Fibroblast of villous mesenchyme (primary cell): ENCODE measurements at places on chromosomes 1 and 21. TPM values are rescaled to one million over a fixed set of nuclear protein-coding genes. Genes with fewer than 3 reads are reported as not detected.

The SNRNP40 gene
- 85.7 and 114 TPM in 2 replicates for total RNA-seq

The TEX35 gene
- under 0.01 TPM in 1 of 2 replicates, not detected in the other for total RNA-seq

The LCE1D gene
- not detected in 2 replicates for total RNA-seq

The BCL2L15 gene
- total RNA-seq: under 0.01 and 0.32 TPM in 2 replicates

The DCAF8 gene
- total RNA-seq: 68.6 and 75.1 TPM in 2 replicates

The KCNA2 gene
- total RNA-seq: under 0.01 TPM in 1 of 2 replicates, not detected in the other

The AGMAT gene
- total RNA-seq: 2.3 and 2.6 TPM in 2 replicates

The CAMK2N1 gene
- total RNA-seq: 8.4 and 9.5 TPM in 2 replicates

The PRDX1 gene
- total RNA-seq: 361 and 523 TPM in 2 replicates

DNA sequence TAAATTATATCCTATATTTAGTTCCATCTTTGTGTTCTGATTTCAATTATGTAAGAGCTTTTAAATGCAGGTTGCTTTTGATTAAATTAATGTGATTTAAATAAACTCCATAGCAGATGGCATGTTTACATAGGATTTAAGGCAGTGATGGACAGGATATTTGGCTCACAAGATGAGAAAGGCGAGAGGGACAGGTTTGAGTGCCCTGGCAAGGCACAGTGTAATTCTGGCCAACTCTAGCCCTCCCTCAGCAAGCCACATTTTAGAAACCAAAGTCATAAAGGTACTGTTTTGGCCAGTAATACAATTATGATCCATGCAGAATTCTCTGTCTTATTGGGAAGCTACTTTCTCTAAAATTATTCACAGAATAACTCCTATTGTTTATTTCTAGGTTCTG lies 50.6 kb upstream of the C1orf146 start:
- DNase-seq: no peak

DNA sequence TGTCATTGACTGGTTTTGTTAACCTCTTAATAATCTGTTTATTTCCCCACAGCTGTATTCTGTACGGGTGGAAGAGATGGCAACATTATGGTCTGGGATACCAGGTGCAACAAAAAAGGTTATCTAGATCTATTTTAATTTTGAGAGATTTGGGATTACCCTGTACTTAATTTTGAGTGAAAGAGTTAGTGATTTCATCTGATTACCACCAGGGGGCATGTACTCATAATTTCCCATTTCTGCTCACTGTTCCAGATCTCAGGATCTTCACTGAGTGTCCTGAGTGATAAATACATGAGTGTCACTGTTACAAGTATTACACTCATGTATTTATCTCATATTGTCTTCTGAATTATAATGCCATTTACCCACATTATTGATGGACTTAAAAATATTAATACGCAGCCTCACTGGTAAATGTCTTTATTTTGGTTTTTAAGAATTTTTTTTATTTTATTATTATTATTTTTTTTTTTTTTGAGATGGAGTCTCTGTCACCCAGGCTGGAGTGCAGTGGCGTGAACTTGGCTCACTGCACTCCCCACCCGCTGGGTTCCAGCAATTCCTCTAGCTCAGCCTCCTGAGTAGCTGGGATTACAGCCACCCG lies 27.4 kb downstream of the DTL start:
- peak; percentile 59 for DNase-seq

DNA sequence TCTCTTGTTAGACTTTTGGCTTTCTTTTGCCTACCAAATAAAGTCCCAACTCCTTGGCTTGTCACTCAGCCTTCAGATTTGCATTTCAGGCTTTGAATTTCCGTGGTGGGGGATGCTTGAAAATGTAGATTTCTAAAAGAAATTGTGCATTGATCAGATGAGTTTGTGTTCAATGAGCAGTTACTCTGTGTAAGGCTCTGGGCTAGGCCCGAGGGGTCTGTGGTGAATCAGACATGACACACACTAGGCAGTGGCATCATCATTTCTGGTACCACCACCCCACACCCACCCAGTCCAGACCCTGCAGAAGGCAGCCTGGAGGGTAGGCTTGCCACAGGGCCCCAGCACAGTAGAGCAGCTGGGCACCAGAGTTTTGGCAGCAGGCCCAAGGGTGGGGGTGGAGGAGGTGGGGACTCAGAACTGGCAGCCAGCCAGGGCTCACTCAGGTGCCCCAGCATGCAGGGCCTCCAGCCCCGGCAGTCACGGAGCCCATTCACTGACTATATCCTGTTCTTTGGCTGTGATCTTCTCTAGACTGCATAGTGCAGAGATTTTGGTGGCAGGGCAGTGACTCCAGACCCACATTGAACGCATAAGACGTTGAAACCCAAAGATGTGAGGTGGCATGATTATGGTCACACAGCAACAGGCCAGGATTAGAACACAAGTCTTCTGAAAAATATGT lies 97.2 kb upstream of the ARTN start:
- DNase-seq: no peak

- no peak for DNase-seq
These were observed 93.6 kb upstream of the ACTRT2 start for GRCh38 chr1:2927393-2928360.

DNA sequence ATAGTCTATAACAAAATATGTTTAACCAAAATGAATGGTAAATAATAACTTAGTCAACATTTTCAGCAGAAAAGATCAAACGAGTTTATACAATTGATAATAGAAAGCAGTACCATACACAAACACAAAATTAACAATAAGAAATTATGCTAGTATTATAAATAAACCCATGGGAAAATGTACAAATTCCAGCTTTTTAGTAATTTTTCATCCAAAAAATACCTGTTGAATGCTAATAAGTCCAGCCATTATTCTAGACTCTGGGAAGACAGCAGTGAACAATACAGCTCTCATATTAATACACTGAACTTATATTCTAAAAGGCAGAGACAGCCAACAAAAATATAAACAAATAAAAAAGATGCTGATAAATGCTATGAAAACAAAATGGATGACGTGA lies 66.3 kb downstream of the AKT3 start:
- DNase-seq: no peak

DNA sequence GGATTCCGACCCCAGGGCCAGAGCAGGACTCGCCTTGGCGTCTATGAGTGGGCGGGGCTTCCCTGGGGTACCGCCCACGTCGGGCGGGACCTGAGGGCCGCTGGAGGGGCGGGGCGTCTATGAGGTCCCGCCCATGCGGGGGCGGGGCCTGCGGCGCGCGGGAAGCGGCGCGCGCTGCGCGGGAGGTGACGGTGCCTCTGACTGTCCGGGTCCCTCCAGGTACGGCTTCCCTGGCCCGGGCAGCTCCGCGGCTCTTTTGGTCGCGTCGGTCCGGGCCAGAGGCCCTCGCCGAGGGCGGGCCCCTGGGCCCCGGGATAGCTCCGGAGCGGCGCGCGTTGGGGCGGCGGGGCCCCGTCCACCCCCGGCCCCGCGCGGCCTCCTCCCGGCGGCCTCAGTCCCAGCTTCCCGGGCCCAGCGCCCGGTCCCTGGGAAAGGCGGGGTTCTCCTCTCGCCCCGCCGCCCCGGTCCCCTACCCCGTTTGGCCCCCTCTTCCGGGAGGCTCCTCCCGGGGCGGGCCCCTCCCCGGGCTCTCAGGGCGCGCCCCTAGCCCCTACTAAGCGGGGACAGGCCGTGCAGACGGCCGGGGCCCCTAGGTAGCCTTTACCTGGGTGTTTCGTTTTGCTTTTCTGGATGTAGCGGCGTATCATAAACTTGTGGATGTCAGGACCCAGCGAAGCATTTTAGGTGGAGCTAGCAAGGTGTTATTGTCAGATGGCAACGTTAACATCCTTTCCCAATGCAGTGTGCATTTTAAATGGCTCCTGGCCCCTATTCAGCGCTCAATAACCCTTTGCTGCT lies at the start of gene CHAF1B:
Gene CHAF1B, plus strand, starts transcription at position 160 of the 798 bp plus-strand sequence. CDS start 745 bp downstream, outside the sequence.
- DNase-seq: peak; percentile 72

GRCh38 chr1:232493869-232494268 lies 136.1 kb downstream of the SIPA1L2 start:
- DNase-seq: no peak

GRCh38 chr21:27108701-27109100 lies 141.8 kb upstream of the ADAMTS5 start:
- DNase-seq: no peak

DNA sequence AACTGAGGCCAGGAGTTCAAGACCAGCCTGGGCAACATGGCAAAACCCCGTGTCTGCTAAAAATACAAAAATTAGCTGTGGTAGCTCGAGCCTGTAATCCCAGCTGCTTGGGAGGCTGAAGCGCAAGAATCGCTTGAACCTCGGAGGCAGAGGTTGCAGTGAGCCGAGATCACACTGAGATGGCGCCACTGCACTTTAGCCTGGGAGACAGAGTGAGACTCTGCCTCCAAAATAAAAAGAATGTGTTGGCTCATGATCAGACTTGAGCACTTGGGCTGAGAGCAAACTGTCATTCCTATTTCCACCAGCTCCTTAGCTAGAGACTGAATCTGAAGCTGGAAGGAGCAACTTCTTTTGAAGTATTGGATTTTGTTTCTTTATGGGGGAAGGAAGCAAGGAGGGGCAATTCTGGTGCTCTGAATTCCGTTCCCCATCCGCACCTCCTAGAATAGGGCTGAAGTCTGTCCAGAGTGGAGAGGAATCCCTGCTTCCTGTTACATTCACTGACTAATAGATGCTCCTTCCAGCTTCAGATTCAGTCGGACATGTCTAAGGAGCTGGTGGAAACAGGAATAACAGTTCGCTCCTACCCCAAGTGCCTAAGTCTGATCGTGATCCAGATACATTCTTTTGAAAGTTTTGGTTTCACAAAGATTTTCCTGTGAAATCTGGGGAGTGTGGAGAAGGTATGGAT lies 3.8 kb downstream of the ZNF672 start:
- DNase-seq: peak; percentile 58

- peak; percentile 66 for DNase-seq
These were observed 31.7 kb upstream of the TMEM125 start for GRCh38 chr1:43238085-43238484.

GRCh38 chr1:22284906-22285548 lies 142.1 kb upstream of the WNT4 start:
- DNase-seq: no peak

DNA sequence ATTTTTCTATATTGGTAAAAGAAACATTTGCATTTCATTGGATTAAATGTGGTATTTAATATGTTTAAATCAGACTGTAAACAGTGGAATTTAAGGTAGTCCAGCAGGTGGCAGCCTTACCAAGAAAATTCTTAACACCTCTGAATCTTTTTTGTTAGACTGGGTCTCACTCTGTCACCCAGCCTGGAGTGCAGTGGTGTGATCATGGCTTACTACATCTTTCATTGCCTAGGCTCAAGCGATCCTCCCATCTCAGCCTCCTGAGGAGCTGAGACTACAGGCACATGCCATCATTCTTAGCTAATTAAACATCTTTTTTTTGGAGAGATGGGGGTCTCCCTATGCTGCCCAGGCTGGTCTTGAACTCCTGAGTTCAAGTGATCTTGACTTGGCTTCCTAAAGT lies 98.8 kb downstream of the RABGAP1L start:
- peak; percentile 49 for DNase-seq

GRCh38 chr1:46554597-46555381 lies 3.3 kb upstream of the KNCN start:
- DNase-seq: no peak

GRCh38 chr1:82515650-82516049 lies 714.9 kb downstream of the ADGRL2 start:
- peak; percentile 12 for DNase-seq
